ENCODE measurements at places on chromosomes 16 and 17. TPM values are rescaled to one million over a fixed set of nuclear protein-coding genes. Genes with fewer than 3 reads are reported as not detected.

- DNase-seq: no peak
Observed at GRCh38 chr17:8572764-8573163, 57.8 kb downstream of the MYH10 start.

DNA sequence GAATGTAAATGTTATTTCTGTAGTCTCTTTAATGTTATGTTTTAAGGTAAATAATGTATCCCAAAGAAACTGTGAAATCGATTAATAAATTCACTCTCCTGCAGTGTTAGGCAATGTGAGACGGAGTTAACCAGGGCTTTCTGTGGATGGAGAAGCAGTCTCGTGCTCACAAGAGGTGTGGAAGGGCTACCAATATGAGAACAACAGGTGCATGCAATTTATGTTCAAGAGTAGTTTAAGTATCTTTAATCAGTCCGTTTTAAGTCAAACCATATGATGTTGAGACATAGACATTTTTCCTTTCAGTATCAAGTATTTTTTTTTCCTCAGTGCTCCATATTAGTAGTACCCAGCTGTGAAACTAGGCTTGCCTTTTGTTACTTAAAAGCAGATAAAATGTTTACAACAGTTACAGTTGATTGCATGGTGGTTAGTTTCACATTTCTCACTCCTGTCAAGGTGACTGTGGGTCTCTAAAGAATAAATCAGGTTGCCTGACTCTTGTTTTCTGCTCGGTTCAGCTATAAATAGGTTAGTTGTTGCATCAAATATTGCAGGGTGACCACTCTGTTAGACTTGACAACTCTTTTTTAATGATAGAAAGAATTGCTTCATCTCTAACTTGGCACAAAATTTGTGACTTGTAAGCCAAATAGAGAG, 54.4 kb downstream of the COX10 start:
- no peak for DNase-seq

The CLEC18C gene
- not detected for total RNA-seq

DNA sequence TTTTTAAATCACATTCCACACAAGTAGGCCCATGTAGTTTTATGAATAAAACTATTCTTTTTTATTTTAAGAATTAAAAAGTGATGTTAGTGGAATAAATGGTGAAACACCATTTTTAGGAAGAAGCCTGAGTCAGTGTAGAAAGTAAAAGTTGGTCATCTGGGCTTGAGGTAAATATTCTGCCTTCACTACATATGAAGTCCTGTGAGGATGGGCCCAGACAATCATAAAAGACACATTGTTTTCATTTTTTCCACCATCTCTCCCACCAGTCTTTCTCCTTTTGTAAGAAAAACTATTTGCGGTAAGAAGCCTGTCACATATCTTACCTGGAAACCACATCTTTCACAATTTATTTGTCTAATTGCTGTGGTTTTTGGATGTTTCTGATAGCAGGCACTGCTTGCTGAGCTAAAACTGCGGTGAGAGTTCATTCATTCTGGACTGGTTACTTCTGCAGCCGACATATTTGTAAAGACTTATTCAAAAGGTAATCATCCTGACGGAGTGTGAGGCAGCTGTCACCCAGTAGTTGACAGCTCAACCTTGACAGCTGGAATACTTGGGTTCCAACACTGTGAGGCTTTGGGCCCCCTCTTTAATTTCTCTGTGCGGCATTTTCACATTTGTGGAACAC, 10.6 kb upstream of the RFFL start:
- no peak for DNase-seq

GRCh38 chr17:57866723-57867122, 16.9 kb upstream of the MRPS23 start:
- DNase-seq: no peak

DNA sequence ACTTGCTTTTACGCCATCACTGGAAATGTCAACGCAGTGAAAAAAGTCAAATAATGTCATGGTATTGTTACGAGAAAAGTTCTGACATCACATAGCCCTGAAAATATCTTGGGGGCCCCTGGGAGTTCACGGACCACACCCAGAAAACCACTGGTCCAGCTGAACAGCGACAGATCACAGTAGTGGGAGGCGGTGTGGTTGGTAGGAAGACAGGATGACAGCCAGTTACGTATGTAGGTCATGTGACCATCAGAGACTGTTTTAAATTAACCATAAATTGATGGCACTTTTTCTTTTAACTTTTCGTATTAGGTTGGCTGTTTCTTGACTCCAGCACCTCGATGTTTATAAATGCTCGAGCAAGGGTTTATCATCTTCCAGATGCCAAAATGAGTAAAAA, 11.9 kb downstream of the ERCC4 start:
- no peak for DNase-seq

The P2RX5 gene
- total RNA-seq: 14.7 TPM

DNA sequence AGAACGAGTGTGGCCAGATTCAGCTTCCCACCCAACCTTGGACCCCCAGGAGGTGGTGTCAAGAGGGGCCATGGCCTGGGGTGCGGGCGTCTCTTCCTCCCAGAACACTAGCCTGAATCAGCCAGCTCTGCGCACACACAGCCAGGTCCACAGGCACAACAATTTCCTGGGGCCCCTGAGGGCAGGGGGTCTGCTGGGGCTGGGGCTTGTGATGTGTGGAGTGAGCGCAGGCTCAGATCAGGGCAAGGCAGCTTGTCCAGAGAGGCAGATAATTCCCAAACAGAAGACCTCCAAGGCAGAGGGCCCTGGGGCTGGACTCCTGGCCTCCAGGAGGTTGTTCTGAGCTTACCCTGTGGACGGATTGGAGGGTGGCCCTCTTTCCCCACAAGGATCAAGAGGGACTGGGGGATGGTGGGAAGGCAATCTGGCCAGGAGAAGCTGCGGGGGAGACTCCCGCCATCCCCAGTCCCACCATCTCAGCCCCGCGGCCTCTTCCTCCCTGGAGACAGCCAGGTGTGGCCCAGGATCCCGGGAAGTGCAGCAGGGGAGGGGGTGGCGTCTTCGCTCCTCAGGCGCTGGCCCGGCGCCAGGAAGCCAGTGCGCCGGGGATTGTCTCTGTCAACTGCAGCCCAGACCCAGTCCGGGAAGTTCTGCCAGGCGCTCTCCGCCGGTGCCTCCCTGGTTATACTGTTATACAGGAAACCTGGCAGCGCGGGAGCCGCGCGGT, 52.0 kb upstream of the AMZ2 start:
- no peak for DNase-seq
